ENCODE measurements at places on chromosomes 13 and 19. TPM values are rescaled to one million over a fixed set of nuclear protein-coding genes. Genes with fewer than 3 reads are reported as not detected.

PSG1 gene
- not detected for total RNA-seq

NOVA2 gene
- not detected for total RNA-seq

LRG1 gene
- not detected for total RNA-seq

ZNF530 gene
- 14.2 TPM for total RNA-seq

AMH gene
- 10.4 TPM for total RNA-seq

ZNF439 gene
- total RNA-seq = 16.0 TPM

TUBB4A gene
- total RNA-seq = 11.6 TPM

SLC6A16 gene
- 3.7 TPM for total RNA-seq

ZNF835 gene
- 6.5 TPM for total RNA-seq

TFPT gene
- total RNA-seq = 37.9 TPM

OLFM2 gene
- total RNA-seq = 17.3 TPM

MRPL57 gene
- 19.1 TPM for total RNA-seq

DNA sequence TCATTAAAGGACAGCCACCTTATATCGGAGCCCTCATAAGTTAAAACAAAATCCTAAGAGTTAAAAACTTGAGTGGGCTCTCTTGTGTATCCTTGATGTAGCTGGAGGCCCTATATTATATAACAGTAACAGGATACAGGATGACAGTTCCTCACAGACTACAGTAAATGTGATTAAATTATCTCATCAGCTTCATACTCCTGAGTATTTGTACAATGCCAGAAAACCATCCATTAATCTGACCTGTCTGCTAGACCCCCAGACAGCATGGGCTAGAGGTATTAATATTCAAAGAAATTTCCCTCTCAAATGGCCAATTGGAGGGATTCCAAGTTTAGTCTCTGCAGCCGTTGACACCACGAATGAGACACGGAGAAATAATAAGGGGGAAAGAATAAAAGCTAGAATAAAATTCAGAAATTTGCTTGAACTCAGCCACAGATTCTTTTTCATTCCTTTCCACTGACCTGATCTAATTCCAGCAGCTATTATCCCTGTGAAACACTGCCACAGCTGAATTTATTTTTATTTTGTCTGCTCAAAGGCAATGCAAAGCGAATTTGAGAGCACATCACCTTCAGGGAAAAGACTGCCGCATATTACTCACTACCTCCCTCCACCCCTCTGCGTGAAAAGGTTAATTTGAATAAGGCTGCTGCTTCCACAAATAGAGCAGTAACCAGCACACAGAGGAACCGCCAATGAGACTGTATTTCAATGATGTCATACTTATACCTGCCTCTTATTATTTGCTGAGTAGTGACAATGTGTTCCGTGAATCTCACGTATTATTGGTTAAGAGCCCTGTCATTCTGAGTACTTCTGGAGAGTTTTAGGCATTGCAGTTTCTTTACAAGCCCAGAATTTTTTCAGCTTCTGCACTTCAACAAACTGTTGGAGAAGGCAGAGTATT lies 155.9 kb upstream of the KLF12 start:
- DNase-seq = no peak
- H3K4me1 ChIP-seq = peaks cover 42% of the 10 kb centered on the region
- peak overlapping the region; percentile 64 for H3K4me3 ChIP-seq
- H3K27me3 ChIP-seq = no peaks in the 10 kb centered on the region

GRCh38 chr13:108917581-108917980 lies 288.2 kb downstream of the MYO16 start:
- DNase-seq = no peak
- H3K4me1 ChIP-seq = peaks cover 13% of the 10 kb centered on the region

DNA sequence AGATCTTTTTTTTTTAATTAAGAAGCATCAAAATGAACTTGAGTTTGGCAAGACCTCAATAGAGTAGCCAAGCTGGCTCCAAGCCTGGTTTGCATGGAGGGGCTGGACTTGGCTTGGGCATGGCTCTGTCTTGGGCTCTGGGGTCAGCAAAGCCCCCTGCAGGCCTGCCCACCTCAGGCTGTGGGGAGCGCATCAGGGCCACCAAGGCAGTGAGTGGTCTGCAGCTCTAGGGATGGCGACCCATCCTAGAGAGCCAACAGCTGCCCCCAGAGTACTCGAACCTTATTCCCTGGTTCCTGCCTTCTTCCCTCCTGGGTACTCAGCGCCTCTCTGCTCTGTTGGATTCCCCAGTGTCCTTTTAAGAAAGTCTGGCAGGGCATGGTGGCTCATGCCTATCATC lies 5.4 kb upstream of the CHST8 start:
- no peak for DNase-seq
- H3K27me3 ChIP-seq = peaks cover 18% of the 10 kb centered on the region
- no peak overlapping the region for H3K27ac ChIP-seq

GRCh38 chr19:3604227-3604986 lies 2.3 kb downstream of the TBXA2R start:
- no peaks in the 10 kb centered on the region for H3K36me3 ChIP-seq
- H3K4me3 ChIP-seq = no peak overlapping the region

DNA sequence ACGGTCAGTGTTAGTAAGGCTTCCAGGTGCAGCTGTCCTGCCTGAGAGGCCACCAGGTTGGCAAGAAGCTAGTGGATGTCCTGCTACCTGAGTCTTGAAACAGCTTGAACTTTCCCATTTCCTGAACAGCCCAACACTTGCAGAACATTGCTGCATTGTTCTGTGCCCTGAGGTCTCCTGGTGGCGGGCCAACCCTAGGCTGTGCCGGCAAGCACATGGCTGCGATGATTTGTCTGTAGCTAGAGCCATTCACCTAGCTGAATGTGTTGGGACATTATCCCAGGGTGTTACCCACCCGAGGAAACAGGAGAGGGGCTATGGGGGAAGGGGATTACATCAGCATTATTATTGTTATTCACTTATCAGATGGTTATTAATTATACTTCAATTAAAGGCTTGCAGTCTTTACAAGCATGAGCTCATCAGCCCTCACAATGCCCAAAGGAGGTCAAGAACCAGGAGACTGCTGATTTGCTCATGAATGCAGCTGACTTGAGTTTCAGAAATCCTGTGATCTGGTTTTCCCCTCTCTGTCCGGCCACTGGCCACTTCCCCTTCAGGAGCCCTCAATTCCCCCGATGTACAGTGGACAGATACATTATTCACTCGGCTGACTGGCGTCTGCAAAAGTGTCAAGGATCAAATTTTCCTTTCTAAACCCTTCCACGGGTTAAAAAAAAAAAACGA lies 187.6 kb upstream of the TSC22D1 start:
- no peak for DNase-seq
- H3K36me3 ChIP-seq = no peaks in the 10 kb centered on the region
- no peak overlapping the region for H3K4me3 ChIP-seq
- H3K27ac ChIP-seq = no peak overlapping the region

DNA sequence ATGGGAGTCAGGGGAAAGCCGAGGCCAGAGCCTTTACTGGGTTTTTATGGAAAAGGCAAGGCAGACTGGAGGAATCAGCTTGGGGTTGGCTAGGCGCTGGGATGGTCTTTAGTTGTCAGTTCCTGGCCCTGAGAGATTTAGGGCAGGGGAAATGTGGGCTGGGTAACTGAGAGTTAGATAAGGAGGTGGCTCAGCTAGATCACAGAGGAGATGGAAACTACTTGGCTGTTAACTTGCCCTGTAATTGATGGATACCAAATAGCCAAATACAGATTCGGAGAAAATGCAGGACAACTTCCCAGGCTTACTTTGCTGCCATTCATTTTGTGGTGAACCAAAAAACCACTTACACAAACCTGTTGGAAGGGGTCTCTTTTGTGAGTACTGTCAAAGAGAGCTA lies 54.0 kb downstream of the LRCH1 start:
- H3K36me3 ChIP-seq = peaks cover 4% of the 10 kb centered on the region
- no peaks in the 10 kb centered on the region for H3K27me3 ChIP-seq

GRCh38 chr19:45568732-45569131 lies 15.9 kb downstream of the OPA3 start:
- no peak for DNase-seq
- peaks cover 14% of the 10 kb centered on the region for H3K4me1 ChIP-seq
- H3K36me3 ChIP-seq = peaks cover 1% of the 10 kb centered on the region
- H3K4me3 ChIP-seq = no peak overlapping the region
- no peaks in the 10 kb centered on the region for H3K27me3 ChIP-seq
- H3K27ac ChIP-seq = no peak overlapping the region

- DNase-seq = no peak
- H3K4me3 ChIP-seq = peak overlapping the region; percentile 1
- peaks cover 52% of the 10 kb centered on the region for H3K36me3 ChIP-seq
These were observed 3.4 kb upstream of the RPS11 start for GRCh38 chr19:49492573-49493405.

DNA sequence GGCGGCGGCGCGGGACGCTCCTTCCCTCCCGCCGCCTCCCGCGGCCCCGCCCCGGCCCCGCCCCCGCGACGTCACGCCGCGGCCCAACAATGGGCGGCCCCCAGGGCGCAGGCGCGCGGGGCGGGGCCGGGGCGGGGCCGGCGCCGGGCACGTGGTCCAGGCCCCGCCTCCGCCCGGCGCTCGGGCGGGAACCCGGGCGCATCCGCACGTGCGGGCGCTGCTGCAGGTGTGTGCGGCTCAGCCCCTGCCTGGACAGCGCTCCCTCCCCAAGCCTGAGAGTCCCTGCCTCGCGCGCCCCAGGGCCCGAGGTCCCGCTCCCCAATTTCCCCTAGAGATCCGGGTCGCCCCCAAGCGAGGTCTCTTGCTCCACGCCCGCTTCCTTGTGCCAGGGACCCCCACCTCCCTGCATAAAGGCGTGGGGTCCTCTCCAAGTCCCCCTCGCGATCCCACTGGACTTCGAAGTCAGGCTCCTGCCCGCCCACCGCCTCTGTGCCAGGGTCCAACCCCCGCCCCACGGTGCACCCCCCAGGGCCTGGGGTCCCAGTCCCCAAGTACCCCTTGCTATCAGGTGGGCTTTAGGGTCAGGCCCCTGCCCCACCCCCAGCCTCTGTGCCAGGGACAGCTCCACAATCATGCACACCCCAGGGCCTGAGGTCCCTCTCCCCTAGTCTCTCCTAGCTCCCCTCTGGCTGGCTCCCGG lies at the start of gene MEX3D:
TSS of gene MEX3D (minus strand) at position 6 of the 700 bp plus-strand sequence. CDS start 267 bp downstream, outside the sequence.
- H3K27ac ChIP-seq = no peak within 1 kb of the TSS
- no peaks in the 10 kb centered on the region for H3K36me3 ChIP-seq
- peaks cover 2% of the 10 kb centered on the region for H3K4me1 ChIP-seq
- H3K27me3 ChIP-seq = peaks cover 15% of the 10 kb centered on the region
- peak within 1 kb of the TSS; percentile 30 for H3K4me3 ChIP-seq
- DNase-seq = peak; percentile 90

GRCh38 chr13:73880365-73880764 lies 253.8 kb downstream of the KLF12 start:
- H3K27ac ChIP-seq = no peak overlapping the region
- no peaks in the 10 kb centered on the region for H3K27me3 ChIP-seq
- peaks cover 26% of the 10 kb centered on the region for H3K36me3 ChIP-seq
- peaks cover 3% of the 10 kb centered on the region for H3K4me1 ChIP-seq
- no peak for DNase-seq

DNA sequence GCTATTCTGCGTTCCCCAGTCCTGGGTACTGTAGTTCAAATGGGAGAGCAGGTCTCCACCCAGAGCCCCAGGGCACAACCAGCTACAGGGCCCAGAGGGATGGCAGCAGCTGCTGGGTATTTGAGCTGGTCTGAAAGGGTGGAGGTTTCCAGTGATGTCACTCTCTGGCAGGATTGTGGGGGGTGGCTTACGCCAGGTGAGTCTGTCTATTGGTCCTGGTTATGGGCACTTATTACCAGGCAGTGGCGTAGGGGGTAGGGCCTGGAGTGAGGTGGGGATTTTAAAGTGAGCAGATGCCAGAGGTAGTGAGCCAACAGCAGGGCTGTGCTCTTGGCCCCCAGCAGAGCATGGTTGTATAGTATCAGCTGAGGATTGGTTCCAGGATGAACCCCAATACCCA lies 6.2 kb downstream of the RPS19 start:
- DNase-seq = no peak
- peaks cover 51% of the 10 kb centered on the region for H3K36me3 ChIP-seq
- peaks cover 68% of the 10 kb centered on the region for H3K4me1 ChIP-seq
- H3K27ac ChIP-seq = peak overlapping the region; percentile 68
- H3K27me3 ChIP-seq = no peaks in the 10 kb centered on the region

GRCh38 chr13:63128716-63129115 lies 1713.1 kb upstream of the PCDH20 start:
- no peak overlapping the region for H3K4me3 ChIP-seq
- no peak for DNase-seq
- H3K27ac ChIP-seq = no peak overlapping the region
- no peaks in the 10 kb centered on the region for H3K27me3 ChIP-seq
- H3K4me1 ChIP-seq = no peaks in the 10 kb centered on the region

- H3K4me3 ChIP-seq = no peak overlapping the region
- no peaks in the 10 kb centered on the region for H3K36me3 ChIP-seq
- H3K27ac ChIP-seq = no peak overlapping the region
- no peak for DNase-seq
These were observed 46.2 kb downstream of the SKA3 start for GRCh38 chr13:21130116-21130515.

DNA sequence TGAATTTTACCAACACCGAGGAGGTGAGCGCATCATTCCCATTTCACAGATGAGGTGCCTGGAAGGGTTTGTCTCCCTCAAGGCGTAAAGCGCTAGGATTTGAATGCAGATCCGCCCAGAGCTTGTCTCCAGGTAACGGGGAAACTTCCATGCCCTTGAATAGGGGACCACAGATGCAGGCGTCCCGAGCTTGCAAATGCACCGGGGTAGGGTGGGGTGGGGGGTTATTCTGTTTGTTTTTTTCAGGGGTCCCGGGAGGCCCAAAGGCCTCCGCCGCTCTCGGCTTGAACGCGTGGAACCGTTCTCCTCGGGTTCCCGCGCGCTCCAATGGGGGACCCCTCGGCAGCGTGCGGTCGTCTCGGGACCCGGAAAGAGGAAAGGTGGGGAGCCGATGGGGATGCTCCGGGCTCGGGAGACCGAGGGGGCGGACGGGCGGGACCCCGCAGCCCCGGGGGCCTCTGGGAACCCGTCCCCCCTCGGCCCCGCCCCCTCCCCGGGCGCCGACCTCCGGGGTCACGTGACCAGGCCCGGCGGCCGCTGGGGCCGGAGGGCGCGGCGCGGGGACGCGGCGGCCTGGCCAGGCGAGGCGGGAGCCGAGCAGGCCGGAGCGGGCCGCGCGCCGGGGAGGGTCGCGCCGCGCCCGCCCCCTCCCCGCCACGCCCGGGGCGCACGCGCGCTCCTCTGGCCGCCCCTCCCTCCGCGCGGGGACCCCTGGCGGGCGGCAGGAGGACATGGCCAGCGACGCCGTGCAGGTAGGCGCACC lies at the start of gene PKN1:
TSS of gene PKN1 (plus strand) at position 516 of the 763 bp plus-strand sequence. CDS start at position 732, 216 bp downstream.
- peaks cover 31% of the 10 kb centered on the region for H3K4me1 ChIP-seq
- H3K4me3 ChIP-seq = peak within 1 kb of the TSS; percentile 82
- peaks cover 13% of the 10 kb centered on the region for H3K27me3 ChIP-seq
- peaks cover 6% of the 10 kb centered on the region for H3K36me3 ChIP-seq
